ENCODE measurements at places on chromosomes 6 and 20.

GRCh38 chr6:168607272-168608112 is 166.5 kb downstream of the SMOC2 start:
- peak; percentile 88 for DNase-seq

- DNase-seq: no peak
These were observed 201.4 kb downstream of the TMEM242 start for GRCh38 chr6:157121897-157122296.

- DNase-seq: no peak
These were observed 75.5 kb downstream of the HMGN3 start for GRCh38 chr6:79158856-79159516.

DNA sequence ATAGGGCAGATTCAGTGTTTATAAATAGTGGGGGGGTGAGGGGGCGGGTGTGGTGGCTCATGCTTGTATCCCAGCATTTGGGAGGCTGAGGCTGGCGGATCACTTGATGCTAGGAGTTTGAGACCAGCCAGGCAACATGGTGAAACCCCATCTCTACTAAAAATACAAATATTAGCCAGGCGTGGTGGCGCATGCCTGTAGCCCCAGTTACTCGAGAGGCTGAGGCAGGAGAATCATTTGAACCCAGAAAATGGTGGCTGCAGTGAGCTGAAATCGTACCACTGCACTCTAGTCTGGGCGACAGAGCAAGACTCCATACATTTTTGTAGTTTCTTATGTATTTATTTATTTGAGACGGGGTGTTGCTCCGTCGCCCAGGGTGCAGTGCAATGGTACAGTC is 109.0 kb upstream of the ZNF217 start:
- DNase-seq: no peak

DNA sequence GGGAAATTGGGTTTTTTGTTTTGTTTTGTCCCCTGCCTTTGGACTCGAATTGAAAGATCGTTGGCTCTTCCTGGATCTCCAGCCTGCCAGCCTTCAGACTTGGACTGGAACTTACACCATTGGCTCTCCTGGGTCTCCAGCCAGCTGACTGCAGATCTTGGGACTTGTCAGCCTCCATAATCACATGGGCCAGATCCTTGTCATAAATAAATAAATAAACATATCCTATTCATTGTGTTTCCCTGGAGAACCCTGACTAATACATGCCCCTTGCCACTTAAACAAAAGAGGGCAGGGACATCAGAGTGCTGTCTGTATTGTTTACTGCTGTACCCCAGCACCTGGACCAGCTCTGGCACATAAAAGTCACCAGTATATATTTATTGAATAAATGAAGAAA is 101.5 kb downstream of the CAP2 start:
- no peak for DNase-seq

- DNase-seq: no peak
These were observed 343.4 kb downstream of the CDC5L start for GRCh38 chr6:44730771-44731391.

- DNase-seq: no peak
These were observed 57.1 kb downstream of the CDS2 start for GRCh38 chr20:5183731-5184474.

GRCh38 chr6:52557389-52558265 is 19.2 kb downstream of the TRAM2 start:
- DNase-seq: no peak

GRCh38 chr20:56656632-56657031 is 27.5 kb downstream of the TFAP2C start:
- DNase-seq: no peak

DNA sequence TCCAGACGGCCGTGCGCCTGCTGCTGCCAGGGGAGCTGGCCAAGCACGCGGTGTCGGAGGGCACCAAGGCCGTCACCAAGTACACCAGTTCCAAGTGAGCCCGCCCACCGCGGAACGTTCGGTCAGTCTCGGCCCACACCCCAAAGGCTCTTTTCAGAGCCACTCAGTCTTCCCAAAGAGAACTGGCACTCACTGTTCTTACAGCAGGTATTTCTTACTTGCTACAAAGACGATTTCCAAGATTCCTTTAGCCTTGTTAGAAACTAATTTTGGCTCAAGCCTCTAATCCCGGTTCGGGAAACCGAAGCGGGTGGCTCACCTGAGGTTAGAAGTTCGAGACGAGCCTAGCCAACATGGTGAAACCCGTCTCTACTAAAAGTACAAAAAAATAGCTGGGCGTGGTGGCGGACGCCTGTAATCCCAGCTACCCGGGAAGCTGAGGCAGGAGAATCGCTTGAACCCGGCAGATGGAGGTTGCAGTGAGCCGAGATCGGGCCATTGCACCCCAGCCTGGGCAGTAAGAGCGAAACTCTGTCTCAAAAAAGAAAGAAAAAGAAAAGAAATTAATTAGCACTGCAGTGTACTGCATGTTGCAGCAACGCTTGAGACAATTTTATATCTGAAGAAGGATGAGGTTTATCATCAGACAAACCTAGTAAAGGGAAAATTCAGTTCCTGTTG is 73.1 kb downstream of the OR2B2 start:
- peak; percentile 45 for DNase-seq
